Stimulated activated CD4-positive, alpha-beta T cell treated with anti-CD3 and anti-CD28 coated beads, TNF-alpha, amount 100 ng/mL, for 4 hours (primary cell): ENCODE measurements at places on chromosomes 5 and 9.

DNA sequence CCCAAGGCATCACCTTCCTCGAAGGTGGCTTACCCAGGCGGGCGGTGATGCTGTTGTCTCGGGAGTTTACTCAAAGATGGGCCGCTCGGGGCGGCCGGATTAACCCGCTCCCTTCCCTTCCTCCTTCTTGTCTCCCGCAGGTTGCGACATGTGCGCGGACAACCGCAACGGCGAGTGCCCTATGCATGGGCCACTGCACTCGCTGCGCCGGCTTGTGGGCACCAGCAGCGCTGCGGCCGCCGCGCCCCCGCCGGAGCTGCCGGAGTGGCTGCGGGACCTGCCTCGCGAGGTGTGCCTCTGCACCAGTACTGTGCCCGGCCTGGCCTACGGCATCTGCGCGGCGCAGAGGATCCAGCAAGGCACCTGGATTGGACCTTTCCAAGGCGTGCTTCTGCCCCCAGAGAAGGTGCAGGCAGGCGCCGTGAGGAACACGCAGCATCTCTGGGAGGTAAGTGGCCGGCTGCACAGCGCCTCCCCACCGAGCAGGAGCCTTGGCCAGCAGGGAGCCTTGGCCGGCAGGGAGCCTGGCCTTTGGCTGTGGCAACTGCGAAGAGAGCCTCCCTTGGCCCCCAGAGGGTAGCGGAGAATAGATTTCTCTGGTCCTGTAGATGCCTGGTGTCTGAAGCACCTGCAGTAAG is 10.6 kb downstream of the PRDM6 start:
- DNase-seq: no peak

GRCh38 chr5:460273-460625 is 17.3 kb downstream of the EXOC3 start:
- DNase-seq: no peak

DNA sequence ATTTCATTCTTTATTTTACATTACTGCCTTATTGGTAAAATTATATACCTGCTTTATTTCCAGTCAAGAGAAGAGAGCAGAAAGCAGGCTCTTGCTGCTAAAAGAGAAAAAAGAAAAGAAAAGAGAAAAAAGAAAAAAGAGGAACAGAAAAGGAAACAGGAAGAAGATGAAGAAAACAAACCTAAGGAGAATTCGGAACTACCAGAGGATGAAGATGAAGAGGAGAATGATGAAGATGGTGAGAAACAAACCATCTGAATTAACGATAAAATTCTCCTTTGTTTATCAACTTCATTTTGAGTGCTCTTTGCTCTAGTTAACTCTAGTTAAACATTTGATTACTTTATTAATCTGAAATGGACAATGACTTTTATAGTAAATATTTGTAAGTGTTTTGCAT is 23.5 kb upstream of the EIF4EBP3 start:
- DNase-seq: no peak

- DNase-seq: no peak
These were observed 1746.4 kb downstream of the EFNA5 start for GRCh38 chr5:105924366-105924765.

- no peak for DNase-seq
These were observed 429.9 kb downstream of the GABRG2 start for GRCh38 chr5:162497455-162497854.

DNA sequence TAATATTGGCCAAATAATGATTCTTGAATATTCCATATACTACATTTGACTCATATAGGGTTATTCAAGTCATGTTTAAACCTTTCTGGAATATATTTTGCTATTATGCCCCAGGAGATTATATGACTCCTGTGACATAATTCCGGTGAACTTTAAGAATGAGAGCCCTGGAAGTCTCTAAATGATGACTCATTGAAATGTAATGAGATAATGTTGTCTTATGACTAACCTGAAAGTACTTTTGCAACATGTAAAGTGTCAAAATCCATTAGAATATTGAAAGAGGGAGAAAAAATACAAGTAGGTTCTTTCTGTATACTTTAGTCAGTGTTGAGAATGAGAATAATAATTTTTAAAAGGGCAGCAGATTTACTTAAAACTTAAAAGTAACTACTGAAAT is 830.4 kb downstream of the MAT2B start:
- DNase-seq: no peak

GRCh38 chr5:19104948-19105347 is 883.1 kb downstream of the CDH18 start:
- no peak for DNase-seq

- no peak for DNase-seq
These were observed 15.7 kb upstream of the CEP120 start for GRCh38 chr5:123438902-123439301.

DNA sequence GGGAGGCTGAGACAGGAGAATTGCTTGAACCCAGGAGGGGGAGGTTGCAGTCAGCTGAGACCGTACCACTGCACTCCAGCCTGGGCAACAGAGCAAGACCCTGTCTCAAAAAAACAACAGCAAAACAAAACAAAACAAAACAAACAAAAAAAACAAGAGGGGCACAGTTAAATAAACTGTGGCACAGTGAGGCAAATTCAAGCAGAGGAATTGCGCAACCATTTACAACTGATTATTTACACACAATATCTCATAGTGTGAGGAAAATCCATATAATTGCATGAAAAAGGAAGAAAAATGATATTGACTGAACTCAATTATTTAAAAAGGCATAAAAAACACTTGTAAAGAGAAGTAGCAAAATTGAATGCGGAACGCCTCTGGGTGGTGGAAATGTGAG is 161.5 kb downstream of the CRB2 start:
- DNase-seq: no peak

DNA sequence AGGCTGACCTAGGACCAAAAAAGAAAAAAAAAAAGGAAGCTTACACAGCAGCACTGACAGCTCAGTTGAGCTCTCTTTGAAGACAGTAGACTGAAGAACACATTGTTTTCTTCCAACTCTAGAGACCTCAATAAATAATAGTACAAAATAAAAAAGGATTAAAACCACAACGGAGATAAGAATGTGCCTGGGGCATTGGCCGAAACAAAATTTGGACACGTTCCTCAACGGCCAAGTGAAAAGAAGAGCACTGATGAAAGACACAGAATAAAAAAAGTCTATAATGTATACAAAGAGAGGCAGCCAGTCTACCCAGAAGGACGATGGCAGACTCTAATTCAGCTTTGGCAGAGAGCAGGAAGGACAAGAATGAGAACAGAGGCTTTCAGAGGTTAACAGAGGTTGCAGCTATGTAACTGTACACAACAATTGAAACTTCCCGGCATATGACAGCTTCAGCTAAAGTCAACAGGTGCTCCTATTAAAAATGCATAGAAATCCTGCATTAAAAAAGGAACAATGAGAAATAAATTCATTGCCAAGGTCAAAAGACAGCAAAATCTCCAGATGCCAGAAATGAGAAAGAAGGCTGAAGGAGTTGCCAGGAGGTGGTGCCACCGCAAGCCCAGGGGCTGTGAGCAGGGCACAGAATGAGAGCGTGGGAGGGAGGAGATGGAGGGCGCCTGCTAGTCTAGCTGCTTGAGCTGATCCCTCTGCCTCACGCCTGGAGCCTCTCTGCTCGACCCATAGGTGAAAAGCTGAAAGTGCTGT is 113.9 kb downstream of the DCP2 start:
- no peak for DNase-seq

GRCh38 chr9:94649100-94649819 is 9.9 kb upstream of the FBP1 start:
- no peak for DNase-seq

DNA sequence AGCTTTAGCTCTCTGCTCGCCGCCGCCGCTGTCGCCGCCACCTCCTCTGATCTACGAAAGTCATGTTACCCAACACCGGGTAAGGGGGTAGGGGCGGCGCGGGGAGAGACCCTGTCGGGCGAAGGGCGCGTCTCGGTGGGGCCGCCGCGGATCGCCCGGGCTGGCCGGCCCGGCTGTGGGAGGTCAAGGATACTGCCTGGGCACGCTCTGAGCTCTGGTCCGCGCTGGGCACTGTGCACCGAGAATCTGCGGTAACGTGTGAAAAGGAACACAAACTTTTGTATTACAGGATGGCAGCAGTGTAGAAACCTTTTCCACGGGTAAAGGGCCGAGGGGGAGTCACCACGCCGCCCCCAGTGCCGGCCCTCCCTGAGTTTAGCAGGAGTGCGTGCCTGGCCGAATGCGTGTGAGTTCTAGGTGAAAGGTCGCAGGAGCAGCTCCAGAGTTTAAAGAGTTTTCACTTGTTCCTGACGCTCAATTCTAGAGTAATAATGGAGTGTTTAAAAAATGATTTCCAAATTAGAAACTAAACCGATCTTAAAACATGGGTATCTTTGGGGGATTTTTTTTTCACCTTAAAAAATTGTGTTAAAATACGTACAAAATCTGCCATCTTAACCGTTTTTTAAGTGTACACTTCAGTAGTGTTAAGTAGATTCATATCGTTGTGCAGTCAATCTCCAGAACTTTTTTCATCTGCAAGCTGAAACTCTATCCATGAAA is at the start of gene HSDL2:
TSS of gene HSDL2 (plus strand) at position 7 of the 723 bp plus-strand sequence. CDS start at position 63, 56 bp downstream.
- DNase-seq: no peak

- DNase-seq: no peak
These were observed 232.8 kb downstream of the PDE4D start for GRCh38 chr5:59660737-59661136.
